ENCODE measurements at places on chromosomes 7 and 10.

GRCh38 chr10:58998924-58999713 lies 177.3 kb upstream of the PHYHIPL start:
- no peak for DNase-seq

GRCh38 chr7:983616-984071 lies 663 bp downstream of the CYP2W1 start:
- no peak for DNase-seq

DNA sequence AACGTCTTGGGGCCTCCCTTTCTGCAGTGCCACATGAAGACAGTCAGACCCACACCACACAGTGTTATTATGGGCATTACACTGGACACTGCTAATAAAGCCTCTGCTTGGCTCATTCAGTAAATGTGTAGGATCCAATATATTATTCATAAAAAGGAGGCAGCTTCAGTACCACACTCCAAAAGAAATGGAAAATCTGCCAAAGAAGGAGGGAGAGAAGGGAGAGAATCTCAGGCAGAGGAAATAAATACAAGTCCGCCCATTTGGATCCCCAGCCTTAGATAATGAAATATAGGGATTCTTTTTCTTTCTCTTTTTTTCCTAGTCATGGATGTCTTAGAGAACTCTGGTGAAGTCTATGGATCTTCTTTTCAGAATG lies 162.2 kb downstream of the ELMO1 start:
- no peak for DNase-seq

DNA sequence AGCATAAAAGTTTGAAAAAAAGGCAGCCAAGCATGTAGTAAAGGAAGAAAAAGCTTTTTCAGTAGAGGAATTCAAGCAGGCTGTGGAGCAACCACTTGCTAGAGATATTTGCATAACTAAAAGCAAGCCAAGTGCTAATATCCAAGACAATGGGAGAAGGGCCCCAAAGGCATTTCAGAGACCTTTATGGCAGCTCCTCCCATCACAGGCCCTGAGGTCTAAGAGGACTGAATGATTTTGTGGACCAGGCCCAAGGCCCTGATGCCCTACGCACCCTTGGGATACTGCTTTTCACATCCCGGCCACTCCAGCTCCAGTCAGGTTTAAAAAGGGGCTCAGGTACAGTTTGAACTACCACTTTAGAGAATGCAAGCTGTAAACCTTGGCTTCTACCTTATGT lies 261.7 kb upstream of the SEMA3C start:
- no peak for DNase-seq

DNA sequence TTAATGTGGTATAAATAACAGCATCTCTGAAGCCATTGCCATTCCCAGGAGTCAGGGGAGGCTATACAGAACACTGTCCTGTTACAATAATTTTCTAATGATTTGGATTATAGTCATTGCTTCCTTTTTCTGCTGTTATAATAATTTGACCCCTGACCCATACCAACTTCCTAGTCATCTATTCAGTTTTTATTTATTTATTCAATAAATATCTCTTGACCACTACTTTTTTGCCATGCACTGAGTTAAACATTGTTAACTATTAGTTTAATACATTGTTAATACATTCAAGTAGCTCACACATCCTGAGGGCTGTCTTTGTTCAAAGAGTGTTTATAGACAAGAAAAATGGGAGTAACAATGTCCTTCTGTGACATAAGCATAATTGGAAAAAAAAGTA lies 235.5 kb upstream of the MEOX2 start:
- no peak for DNase-seq

GRCh38 chr10:15420858-15421257 lies 49.8 kb upstream of the FAM171A1 start:
- DNase-seq, result no peak

- no peak for DNase-seq
Observed at GRCh38 chr10:93149761-93150160, 76.1 kb downstream of the CYP26A1 start.

DNA sequence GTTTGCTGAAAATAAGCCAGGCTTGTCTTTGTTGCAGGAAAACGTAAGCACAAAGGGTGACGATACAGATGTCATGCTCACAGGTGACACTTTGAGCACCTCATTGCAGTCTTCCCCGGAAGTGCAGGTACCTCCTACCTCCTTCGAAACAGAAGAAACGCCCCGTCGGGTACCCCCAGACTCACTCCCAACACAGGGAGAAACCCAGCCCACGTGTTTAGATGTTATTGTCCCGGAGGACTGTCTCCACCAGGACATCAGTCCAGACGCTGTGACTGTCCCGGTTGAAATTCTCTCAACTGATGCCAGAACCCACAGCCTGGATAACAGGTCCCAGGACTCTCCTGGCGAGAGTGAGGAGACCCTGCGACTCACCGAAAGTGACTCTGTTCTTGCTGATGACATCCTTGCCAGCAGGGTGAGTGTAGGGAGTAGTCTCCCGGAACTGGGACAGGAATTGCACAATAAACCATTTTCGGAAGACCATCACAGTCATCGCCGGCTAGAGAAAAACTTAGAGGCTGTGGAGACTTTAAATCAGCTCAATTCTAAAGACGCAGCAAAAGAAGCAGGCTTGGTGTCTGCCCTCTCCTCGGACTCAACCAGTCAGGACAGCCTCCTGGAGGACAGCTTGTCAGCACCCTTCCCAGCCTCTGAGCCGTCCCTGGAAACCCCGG lies 18.3 kb upstream of the BHLHA15 start:
- no peak for DNase-seq
